ENCODE measurements at places on chromosomes 3 and 15. TPM values are rescaled to one million over a fixed set of nuclear protein-coding genes. Genes with fewer than 3 reads are reported as not detected.

GPR87 gene
- not detected for total RNA-seq

ARL14 gene
- total RNA-seq, result not detected

COLQ gene
- total RNA-seq, result 60.7 TPM

SCG5 gene
- not detected for total RNA-seq

FGF12 gene
- total RNA-seq, result not detected

CFAP100 gene
- not detected for total RNA-seq

C3orf70 gene
- total RNA-seq, result 0.05 TPM

PIAS1 gene
- 99.2 TPM for total RNA-seq

TOMM70 gene
- 24.0 TPM for total RNA-seq

BCHE gene
- total RNA-seq, result not detected

SYNPR gene
- not detected for total RNA-seq

KLHL18 gene
- 45.2 TPM for total RNA-seq

CPEB1 gene
- total RNA-seq, result not detected

CLDN18 gene
- not detected for total RNA-seq

OR5K2 gene
- not detected for total RNA-seq

SIN3A gene
- 137 TPM for total RNA-seq

STRIT1 gene
- not detected for total RNA-seq

TMEM266 gene
- total RNA-seq, result not detected

ONECUT1 gene
- not detected for total RNA-seq

FAM107A gene
- total RNA-seq, result not detected

P2RY12 gene
- total RNA-seq, result 0.52 TPM

ITGB5 gene
- total RNA-seq, result 8.4 TPM

CTXN2 gene
- not detected for total RNA-seq

APOD gene
- total RNA-seq, result not detected

EPHA3 gene
- not detected for total RNA-seq

TF gene
- total RNA-seq, result 4.3 TPM

SKIL gene
- total RNA-seq, result 156 TPM

TPRG1 gene
- total RNA-seq, result 1.9 TPM

DLL4 gene
- not detected for total RNA-seq

Data from natural killer cell (primary cell).